ENCODE measurements at places on chromosomes 12 and 14.

- DNase-seq, result no peak
Measured at GRCh38 chr14:64098120-64098519, 196.1 kb downstream of the ESR2 start.

DNA sequence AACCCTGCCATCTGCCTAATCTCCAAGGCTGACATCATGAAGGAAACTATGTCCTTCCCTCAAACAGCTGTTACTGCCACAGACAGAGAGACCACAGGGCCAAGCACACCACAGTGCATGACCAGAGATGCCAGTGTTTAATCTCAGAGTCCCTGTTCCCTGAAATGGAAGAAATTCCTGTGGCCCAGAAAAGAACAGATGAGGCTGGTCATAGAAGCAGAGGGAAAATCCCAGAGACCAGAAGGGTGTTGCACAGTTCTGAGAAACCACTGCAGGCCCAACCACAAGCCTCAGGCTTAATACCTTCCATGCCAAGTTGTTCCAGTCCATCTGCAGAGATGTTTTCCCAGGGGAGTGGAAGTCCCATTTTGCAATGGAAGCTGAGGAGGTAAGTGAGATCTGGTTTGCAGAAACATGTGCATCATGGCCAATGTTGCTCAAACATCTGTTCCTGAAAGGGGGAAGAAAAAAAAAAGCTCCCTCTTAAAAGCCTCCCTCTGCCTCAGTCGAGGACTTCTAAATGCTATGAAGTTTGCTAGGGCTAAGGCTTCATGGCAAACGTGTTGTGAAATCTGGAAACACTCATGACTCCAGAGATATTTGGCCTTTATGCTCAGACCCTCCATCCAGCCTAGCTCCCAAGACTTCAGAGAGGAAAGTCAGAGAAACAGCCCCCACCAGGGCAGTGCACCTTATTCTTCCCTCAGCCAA lies 98.6 kb downstream of the SCARB1 start:
- DNase-seq, result no peak

DNA sequence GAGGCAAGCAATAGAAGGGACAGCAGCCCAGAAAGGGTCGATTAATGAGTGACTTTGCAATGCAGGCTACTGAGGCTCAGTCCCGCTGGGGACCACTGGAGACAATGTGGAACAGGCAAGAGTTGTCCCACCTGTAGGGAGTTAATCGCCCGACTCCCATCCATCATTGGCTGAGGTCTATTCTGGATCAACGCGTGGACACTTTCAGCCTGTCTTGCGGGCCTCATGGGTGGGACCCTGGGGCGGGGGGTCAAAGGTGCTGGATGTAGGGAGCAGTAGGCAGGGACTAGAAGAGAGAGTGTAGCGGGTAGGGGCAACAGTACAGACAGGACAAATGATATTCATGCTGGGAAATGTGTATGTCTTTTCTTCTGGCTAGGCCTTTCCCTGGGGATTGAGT lies 6.1 kb downstream of the IFI27L2 start:
- no peak for DNase-seq

DNA sequence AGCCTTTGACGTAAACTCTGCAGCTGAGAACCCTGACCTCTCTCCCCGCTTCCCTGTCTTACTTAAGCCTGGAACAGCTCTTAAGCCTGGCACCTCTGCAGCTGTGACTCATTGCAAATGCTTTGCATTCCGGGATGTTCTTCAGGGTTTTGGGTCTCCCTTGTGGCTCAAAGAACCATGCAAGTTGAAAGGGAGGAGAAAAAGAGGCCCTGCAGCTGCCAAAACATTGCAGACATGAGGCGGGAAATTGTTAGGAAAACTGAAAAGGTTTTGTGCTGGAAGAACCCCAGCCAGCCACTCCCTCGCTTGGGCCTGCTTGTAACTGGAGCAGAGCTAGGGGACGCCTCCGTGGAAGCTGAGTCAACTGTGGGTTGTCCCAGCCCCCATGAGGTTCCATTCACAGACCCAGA lies 60.2 kb upstream of the FERMT2 start:
- peak; percentile 48 for DNase-seq

GRCh38 chr14:76351941-76352340 lies 24.0 kb upstream of the ESRRB start:
- no peak for DNase-seq

GRCh38 chr14:93716746-93717667 lies 71.3 kb downstream of the PRIMA1 start:
- no peak for DNase-seq

DNA sequence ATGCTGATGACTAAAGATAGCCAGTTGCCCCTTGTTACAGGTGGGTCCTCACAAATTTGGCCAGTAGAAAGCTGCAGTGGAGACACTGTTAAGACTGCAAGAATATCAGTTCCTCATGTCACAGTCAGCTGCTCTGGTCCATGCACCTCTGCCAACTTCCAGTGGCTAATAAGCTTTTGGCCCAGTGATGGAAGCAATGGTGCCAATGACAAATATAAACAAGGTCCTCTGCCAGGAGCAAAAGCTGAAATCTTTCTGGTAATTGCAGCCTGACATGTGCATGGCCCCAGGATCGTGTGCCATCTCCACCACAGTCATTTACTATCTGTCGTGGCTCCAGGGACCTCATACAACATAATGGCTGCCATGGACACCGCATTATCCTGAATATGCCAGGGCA lies 85.4 kb upstream of the TMEM260 start:
- DNase-seq, result no peak

DNA sequence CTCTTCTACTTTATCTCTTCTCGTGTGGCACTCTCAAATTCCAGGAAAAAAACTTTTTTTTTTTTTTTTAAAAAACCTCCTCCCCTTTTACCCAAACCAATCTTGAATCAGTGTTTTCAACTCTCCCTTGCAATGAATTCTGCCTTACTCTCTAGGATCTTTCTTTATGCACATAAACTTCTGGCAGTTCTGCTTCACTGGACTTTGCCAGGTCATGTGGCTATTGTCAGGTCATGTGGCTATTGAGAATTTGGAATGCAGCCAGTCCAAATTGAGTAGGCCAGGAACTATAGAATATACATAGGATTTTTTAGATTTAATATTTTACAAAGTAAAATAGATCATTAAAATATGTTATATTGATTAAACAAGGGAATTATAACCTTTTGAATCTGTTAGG lies 218.2 kb downstream of the TMTC3 start:
- no peak for DNase-seq

- DNase-seq, result no peak
Measured at GRCh38 chr12:34206061-34206785, 183.9 kb downstream of the ALG10 start.

DNA sequence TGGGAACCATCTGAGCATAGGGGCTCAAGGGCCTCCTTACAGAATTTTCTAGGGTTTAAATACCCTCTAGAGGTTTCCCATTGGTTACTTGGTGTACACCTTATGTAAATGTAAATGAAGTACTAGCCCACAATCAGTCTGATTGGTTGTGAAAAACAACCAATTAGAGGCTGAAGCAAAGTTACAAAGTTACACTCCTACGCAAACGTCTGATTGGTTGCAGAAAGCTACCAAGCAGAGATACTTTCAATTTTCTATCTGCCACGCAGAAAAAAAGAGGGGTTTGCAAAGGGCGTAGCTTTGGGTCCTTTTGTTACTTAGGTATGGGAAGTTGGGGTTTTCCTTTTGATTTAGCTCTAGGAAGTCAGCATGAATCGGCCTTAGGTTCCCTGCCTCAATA lies 1.8 kb upstream of the TMEM19 start:
- DNase-seq, result no peak

DNA sequence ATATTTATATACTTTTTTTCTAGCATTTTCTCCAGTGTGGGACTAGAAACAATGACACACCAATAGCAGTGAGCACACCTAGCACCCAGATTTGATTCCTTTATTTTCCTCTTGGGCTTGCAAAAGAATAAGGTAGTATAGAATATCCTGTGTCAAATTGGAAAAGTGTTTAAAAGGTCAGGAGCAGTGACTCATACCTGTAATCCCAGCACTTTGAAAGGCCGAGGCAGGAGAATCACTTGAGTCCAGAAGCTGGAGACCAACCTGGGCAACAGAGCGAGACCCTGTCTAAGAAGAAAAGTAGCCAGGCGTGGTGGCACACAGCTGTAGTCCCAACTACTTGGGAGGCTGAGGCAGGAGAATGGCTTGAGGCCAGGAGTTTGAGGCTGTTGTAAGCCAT lies 53.8 kb upstream of the SGPP1 start:
- DNase-seq, result no peak

DNA sequence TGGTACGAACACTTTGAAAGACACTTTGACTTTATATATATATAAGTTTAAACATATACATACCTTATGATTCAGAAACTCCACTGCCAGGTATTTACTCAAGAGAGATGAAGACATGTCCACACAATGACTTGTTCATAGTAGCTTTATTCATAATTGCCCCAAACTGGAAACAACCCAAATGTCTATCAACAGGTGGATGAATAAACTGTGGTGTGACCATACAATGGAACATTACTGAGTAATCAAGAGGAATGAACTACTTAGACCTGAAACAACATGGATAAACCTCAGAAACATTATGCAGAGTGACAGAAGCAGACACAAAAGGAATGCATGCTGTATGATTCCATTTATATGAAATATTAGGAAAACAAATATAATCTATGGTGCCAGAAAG lies 71.1 kb downstream of the PPP1R36 start:
- DNase-seq, result no peak

DNA sequence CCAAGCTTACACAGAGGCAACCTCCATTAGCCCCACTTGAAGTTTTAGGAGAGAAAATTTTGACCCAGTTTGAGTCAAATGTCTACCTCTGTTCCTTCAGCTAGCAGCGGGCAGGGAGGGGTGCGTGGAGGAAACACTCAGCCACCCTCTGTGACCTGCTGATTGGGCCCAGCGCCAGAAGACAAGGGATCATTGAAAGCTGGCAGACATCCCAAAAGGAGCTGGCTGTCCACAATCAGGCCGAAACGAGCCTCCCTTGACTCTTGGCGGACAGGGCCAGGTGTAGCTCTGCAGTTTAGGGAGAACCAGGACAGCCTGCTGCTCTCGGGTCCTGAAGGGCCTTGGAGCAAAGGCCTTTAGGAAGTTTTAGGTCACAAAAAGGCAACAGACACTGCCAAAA lies 41.3 kb downstream of the CD9 start:
- peak; percentile 84 for DNase-seq

- DNase-seq, result no peak
Measured at GRCh38 chr12:92929983-92930382, 888 bp upstream of the EEA1 start.

- DNase-seq, result no peak
Measured at GRCh38 chr12:124599074-124599999, 31.9 kb upstream of the NCOR2 start.

GRCh38 chr12:102549691-102550090 lies 69.3 kb upstream of the IGF1 start:
- DNase-seq, result no peak

DNA sequence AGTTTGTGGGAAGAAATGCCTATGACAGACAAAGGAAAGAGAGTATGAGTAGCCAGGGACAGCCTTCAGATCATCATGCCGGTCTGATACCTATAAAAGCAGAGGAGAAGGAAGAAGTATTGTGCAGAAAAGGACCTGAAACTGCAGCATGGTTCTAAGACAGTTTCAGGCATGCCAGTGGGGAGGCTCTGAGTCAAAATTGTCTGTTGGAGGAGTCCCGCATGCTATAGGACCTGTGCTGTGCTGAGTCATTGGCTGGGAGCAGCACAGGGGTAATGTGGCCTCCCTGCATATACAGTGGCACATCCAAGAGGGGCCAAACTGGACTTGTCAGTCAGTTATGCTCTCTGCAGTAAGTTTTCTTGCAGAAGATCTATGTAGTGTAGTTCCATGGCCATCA lies 40.7 kb downstream of the NEUROD4 start:
- no peak for DNase-seq

- DNase-seq, result peak; percentile 57
Measured at GRCh38 chr12:92987846-92988621, 58.9 kb upstream of the EEA1 start.

DNA sequence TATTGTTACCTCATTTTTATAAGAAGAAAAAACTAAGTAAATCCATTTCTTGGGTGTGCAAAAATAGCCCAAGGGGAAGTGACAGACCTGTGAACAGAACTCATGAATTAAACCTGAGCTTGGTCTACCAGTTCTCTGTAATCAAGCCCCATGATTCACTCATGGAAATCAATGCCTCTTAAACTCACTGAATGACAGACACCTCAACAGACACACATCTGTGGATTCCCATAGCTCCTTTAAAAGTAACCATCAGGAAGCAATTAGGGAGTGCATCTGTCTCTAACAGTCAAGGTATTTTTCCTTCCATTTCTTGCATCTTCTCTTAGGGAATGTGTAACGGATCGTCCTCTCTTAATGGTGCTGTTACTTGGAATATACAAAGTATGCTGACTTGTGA lies 215.0 kb upstream of the EEA1 start:
- no peak for DNase-seq

DNA sequence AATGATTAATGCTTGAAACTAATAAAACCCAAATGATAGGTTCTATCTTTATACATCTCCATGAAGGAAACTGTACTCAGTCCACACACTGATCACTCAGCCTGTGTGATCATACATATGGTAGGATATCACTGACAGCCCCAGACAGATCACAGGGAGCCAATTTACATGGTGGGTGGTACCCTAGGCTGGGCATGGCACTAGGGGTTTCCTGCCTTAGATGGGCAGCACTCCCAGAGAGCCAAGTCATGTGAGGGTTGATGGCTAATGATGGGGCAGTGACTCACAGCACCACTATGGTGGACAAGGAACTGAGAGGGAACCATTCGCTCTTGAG lies 89.6 kb upstream of the PTPRR start:
- DNase-seq, result no peak

DNA sequence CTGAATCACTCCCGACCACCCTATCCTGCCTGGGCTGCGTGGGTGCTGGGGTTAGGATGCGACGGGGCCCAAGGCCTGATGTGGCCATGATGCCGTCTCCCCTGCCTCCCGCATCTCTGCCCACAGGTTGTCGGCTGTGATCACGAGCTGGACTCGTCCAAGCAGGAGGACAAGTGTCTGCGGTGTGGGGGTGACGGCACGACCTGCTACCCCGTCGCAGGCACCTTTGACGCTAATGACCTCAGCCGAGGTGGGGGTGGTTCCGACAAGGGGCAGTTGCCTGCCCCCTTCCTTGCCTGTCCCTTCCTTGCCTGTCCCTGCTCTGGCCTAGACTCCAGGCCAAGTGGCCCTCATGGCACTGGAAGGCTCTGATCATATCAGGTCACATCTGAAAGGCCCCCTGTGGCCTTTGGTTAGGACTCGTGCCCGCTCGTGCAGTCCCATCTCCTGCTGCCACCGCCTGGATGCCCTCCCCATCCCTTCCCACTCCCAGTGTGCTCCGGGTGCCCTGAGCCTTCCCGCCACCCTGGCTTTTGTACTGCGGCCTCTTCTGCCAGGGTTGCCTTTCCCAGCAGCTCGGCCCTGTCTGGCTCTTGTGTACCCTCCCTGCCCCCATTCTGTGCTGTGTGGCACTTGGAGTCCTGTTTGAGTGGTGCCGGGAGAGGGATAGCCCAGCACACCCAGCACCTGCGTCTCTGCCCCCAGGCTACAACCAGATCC lies 13.6 kb downstream of the PAPLN start:
- DNase-seq, result no peak

GRCh38 chr14:72519543-72519942 lies 374.4 kb downstream of the DPF3 start:
- no peak for DNase-seq

- no peak for DNase-seq
Measured at GRCh38 chr14:73816393-73816816, 35.2 kb upstream of the PTGR2 start.

Data from lower lobe of right lung (tissue), 2 donors.